ENCODE measurements at places on chromosomes 11 and 22.

DNA sequence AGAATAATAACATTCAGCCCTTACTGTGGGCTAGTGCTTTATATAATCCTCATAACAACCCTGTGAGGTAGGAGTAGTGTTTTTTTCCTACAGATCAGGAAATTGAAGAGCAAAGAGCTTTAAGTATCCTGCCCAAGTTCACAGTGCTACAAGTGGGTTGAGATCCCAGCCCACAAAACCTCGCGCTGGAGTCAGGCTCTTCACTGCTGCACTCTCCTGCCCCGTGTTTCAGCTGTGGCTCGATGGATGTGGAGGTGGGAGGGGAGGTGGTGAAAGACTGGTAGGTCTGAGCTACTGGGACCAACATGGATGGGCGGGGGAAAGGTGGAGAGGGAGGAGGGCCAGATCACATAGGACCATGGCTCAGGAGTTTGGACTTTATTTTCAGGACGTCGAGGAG, 6.1 kb downstream of the ZNF408 start:
- DNase-seq = no peak

DNA sequence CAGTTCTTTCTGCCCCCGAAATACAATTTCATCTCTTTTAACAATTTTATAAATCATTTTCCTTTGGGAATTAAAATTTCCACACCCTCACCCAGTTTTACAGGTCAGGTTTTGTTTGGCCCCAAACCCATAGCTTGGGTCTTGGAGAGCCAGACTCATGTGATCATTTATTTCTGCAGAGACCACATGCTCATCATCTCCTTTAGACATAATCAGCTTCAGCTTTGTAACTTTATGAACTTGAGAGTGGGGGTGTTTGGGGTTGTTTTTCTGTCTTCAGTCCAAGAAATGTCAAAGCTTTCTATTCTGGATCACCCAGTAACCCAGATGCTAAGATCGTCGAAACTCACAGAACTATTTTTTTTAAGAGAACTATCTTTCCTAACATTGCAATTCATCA, 70.9 kb downstream of the DBX1 start:
- no peak for DNase-seq

- no peak for DNase-seq
Measured at GRCh38 chr11:46519351-46519750, 74.5 kb downstream of the AMBRA1 start.

DNA sequence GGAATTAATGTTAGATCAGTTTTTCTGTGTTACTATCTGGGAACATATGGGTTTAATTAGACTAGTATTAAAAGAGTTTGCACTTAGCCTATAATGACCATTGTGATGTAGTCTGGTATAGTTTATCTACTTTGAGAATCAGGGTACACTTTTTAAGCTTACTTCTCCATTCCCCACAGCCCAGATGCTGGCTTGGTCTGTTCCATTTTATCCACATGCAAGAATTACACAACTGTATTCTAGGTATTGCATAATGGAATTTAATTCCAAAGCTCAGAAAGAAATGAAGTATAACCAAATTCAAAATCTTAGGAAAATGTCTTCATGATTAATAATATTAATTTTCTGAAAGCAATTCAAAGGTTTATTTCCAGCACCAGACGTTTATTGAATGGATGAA, 122.2 kb upstream of the PDGFD start:
- no peak for DNase-seq

DNA sequence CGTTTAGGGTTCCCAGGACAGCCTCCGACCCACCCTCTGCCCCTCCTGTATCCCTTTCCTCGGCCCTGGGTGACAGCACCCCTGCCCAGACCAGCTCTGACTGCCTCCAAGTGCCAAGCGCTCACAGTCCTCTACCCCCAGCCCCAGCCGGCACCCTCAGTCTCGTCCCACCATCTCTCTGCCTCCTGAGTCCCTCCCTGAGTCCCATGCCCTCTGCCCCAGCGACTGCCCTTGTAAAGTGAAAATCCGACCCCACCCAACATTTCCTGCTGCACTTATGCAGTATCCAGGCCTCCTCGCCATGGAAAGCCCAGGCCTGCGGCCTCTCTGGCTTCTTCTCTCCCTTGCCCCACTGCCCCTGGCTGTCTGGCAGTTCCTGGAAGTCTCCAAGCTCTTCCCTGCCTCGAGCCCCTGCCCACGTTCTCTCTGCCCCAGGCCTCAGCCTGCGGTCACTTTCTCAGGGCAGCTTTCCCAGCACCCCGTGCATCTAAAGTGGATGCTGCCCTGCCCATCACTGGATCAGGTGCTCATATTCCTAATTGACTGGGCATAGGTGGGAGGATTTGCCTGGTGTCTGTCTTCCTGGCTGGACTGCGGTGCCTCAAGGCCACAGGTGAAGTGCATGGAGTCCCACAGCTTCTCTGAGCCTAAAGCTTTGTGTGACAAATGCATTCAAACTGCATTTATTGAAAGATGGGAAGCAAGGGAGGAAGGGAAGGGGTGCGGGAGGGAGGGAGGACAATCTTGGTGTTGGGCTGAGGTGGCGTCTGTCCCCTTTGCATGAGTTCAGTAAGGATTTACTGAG, 17.7 kb upstream of the IL2RB start:
- DNase-seq = no peak

- DNase-seq = no peak
Measured at GRCh38 chr11:12723421-12724300, 49.4 kb downstream of the TEAD1 start.

DNA sequence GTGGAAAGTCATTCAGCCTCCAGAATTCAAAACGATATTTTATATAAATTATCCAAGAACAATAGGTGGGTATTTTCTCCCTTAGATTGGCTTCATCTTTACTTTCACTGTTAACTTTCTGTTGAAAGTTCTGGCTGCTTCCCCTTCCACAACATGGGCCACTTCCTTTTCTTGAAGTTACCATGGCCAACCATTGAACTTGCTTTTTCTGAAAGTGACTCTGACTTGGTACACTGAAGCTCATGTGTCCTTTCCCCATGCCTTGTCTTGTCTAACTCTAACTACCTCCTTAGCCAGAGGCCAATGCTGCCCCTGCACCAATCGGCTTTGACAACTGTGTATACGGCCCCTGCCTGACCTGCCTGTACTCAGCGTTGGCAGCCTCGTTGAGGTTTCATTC, 225.2 kb downstream of the FAT3 start:
- DNase-seq = no peak

DNA sequence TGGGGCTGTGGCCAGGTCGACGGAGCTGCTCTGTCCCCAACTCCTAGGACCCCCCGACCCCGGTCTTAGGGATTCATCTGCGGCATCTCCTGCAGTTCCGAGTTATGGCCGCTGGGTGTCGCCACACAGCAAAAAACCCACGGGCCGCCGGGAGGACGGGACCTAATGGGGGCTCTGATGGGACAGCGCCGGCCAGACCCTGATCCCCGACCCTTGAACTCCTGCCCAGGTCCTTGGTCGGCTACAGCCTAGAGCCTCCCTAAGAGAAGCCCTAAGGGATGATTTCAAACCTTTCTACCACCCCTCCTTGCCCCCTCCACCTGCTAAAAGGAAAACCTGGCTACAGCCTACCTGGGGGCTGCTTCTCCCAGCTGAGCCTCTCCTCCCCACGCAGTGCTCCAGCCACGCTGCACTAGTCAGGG, 30.8 kb upstream of the LRRC10B start:
- peak; percentile 82 for DNase-seq

GRCh38 chr11:60814112-60814511, 27.8 kb upstream of the CCDC86 start:
- no peak for DNase-seq

All from GM03348 (cell line).